ENCODE measurements at places on chromosomes 6 and 20.

- DNase-seq = no peak
- no peaks in the 10 kb centered on the region for H3K27me3 ChIP-seq
- H3K4me1 ChIP-seq = no peaks in the 10 kb centered on the region
- H3K36me3 ChIP-seq = no peaks in the 10 kb centered on the region
- H3K4me3 ChIP-seq = no peak overlapping the region
- no peak overlapping the region for H3K27ac ChIP-seq
These were observed 33.0 kb downstream of the PIGU start for GRCh38 chr20:34643928-34644327.

GRCh38 chr6:125679128-125679527 is 70.3 kb upstream of the HEY2 start:
- no peak for DNase-seq
- H3K4me1 ChIP-seq = peaks cover 10% of the 10 kb centered on the region
- peaks cover 33% of the 10 kb centered on the region for H3K27me3 ChIP-seq

DNA sequence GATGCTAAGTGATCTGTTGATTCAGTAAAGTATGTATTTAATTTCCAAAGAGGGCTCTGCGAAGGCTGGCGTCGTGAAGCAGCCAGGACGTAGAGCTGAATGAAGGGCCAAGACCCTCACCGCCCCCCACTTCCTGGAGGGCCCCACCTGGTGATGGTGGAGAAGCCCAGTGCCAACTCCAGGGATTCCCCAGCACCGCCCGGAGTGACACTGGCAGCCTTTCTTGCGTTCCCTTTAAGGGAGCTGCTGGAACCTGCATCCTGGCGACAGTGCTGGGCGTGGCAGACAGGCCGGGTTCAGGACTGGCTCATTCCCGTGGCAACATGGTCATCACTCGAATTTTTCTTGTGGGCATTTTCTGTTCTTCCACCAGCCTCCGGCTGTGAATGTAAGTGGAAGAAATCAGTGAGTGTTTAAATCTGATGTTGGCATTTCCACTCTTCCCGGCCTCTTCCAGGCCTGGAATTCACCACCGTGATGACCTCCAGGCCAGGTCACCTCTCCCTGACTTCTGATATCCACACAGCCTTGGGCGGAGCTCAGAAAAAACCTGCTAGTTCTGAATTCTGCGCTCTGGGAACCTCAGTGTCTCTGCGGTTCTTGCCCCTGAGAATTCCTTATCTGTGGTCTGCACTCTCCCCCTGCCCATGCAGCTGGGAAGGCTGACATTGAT is 57.4 kb upstream of the DACT2 start:
- no peak for DNase-seq
- no peaks in the 10 kb centered on the region for H3K27me3 ChIP-seq
- no peak overlapping the region for H3K27ac ChIP-seq
- H3K36me3 ChIP-seq = no peaks in the 10 kb centered on the region
- no peak overlapping the region for H3K4me3 ChIP-seq

DNA sequence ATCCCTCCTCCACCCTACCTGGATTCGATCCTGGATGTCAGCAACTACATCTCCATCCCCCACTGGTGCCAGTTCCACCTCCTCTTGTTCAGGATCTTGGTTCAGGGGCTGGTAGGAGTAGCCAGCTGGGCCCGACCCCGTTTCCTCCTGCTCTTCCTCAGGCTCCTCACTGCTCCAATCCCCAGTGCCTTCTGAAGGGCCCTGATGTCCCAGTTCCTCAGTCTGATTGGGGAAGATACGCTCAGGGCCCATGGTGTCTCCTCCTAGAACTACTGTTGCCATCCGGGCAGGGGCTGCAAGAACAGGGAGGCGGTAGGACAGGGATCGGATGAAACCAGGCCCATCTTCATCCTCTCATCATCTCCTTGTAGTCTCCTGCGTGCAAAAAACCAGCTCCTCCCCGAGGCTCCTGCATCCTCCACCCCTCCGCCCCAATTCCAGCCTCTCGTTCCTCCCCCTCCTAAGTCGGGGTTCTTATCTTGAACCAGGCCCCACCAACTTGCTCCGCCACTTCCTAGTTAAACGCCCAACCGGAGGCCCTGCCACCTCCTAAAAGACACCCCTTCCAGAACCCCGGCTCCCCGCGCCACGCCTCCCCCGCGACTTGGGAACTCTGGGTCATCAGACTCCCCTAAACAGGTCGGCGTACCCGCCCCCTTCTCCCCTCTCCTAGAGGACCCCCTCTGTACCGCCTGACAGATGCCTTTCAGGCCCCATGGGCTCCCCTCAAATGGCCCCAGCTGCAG is 476 bp downstream of the MEA1 start:
- H3K27me3 ChIP-seq = no peaks in the 10 kb centered on the region
- peaks cover 57% of the 10 kb centered on the region for H3K4me1 ChIP-seq
- H3K36me3 ChIP-seq = peaks cover 46% of the 10 kb centered on the region

DNA sequence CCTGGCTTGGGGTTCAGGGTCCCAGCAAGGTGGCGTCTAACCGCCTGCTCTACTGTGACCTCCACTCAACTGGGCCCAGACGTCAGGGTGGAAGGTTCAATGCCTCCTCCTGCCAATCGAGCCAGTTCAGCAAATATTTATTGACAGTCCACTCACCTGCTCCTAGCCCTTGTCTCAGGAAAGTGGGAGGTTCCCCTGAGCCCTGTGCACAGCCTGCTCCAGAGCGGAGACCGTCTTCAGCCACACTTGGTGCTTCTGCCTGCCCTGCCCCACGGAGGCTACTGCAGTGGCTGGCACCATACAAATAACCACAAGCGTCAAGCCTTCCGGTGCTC is 6.1 kb downstream of the CCDC167 start:
- peaks cover 1% of the 10 kb centered on the region for H3K36me3 ChIP-seq
- no peak overlapping the region for H3K27ac ChIP-seq
- DNase-seq = no peak
- H3K27me3 ChIP-seq = no peaks in the 10 kb centered on the region
- peaks cover 44% of the 10 kb centered on the region for H3K4me1 ChIP-seq
- H3K4me3 ChIP-seq = no peak overlapping the region

DNA sequence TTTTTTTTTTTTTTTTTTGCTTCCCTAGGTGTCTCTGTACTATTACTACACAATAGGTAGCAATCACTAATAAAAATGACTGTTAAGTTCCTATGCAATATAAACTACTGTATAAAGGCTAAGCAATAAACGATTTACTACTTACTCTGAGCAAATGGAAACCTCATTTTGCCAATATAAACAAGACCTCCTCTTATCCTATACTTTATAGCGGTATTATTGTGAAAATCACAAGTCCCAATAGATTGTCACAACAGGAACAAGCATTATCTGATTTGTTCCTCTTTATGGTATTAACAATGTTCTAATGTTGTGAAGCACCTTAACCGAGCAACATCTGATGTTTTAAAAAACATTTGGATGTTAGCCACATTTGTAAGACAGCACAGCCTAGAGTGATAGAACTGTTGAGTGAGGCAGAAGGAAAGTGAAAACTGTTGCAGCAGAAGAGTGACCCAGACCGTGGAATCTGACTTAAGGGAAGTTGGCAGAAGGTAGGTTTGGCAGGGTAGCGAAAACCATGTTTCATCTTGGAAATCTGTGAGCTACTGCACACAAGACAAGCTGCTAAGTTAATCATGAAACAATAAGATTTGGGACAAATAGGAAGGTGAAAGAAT is 94.2 kb downstream of the MYLK4 start:
- H3K4me1 ChIP-seq = no peaks in the 10 kb centered on the region
- H3K36me3 ChIP-seq = no peaks in the 10 kb centered on the region
- DNase-seq = no peak
- peaks cover 14% of the 10 kb centered on the region for H3K27me3 ChIP-seq

DNA sequence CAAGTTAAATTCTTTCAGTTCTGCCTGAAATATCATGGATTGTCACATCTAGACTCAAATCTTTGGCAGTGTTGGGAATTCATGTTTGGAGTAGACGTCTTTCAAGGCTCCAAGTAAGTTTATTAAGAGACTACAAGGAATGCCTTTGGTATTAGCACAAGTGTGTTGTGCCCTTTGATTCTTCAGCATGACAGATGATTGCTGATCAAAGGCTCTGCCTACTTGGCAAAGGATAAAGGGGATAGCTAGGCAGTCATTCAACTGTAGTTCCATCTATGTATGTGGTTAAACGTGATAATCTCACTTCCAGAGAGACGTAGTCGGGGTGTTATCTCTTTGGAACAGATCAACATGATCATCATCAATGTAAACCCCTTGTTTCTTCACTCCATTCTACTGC is 86.2 kb downstream of the SPTLC3 start:
- no peak overlapping the region for H3K27ac ChIP-seq
- H3K27me3 ChIP-seq = no peaks in the 10 kb centered on the region
- no peak overlapping the region for H3K4me3 ChIP-seq
- H3K36me3 ChIP-seq = no peaks in the 10 kb centered on the region

DNA sequence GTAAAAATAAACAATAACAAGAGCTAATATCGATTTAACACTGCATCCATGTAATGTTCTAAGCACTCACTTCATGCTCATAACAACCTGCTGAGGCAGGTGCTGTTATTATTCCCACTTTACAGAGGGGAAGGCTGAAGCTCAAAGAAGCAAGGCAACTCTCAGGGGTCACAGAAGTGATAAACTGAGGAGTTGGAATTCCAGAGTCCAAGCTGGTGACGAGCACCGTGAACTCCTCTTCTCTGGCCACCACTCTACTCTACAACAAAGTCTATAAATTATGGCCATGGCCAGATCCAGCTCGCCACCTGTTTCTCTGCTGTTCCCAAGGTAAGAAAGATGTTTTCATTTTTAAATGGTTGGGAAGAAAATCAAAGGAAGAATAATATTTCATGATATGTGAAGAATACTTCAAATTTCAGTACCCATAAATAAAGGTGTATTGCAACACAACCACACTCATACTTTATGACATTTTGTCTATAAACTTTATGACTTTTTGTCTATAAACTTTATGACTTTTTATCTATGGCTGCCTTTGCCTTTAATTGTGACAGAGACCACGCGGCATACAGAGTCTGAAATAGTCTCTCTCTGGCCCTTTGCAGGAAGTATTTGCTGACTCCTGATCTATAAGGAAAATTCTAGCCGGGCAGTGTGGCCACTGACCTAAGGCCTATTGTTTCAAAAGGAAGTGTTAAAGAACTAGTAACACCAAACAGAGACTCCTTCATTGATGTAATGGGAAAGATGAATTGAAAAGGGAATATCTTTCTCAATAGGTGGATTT is 113.2 kb upstream of the KCNG1 start:
- no peak overlapping the region for H3K4me3 ChIP-seq
- no peak for DNase-seq
- no peaks in the 10 kb centered on the region for H3K36me3 ChIP-seq
- peaks cover 14% of the 10 kb centered on the region for H3K27me3 ChIP-seq
- H3K27ac ChIP-seq = no peak overlapping the region

DNA sequence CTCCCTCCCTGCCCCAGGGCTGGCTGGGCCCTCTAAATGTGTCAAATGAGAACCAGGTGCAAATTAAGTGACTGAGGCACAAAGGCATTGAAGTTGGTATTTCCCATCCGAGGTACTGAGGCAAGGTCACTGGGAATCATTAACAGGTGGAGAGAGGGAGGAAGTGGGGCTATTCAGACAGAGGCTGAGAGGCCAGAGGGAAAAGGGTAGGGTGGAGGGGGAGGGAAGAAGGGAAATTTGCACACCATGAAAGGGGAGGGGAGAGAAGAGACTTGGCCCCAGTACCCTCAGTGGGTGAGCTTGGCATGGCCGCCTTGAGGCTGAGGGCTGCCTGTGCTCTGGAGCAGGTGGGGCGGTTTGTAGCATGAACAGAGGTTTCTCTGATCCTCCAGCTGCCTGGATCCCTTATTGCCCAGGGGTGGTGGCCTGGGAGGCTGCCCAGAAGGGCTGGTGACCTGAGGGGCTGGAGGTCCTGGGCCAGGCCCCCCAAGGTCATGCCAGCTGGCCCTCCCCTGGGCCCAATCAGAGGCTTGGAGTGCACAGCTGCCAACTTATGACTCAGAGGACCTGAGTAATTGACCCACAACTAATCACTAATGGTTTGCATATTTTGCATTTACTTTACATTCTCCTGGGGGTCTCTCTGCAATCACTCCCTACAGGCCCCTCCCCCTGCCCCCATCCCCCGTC is 40.3 kb upstream of the ZFAND3 start:
- no peak for DNase-seq
- H3K4me3 ChIP-seq = no peak overlapping the region
- peaks cover 16% of the 10 kb centered on the region for H3K4me1 ChIP-seq
- peaks cover 54% of the 10 kb centered on the region for H3K27me3 ChIP-seq
- H3K27ac ChIP-seq = no peak overlapping the region

- H3K27me3 ChIP-seq = no peaks in the 10 kb centered on the region
- H3K36me3 ChIP-seq = no peaks in the 10 kb centered on the region
- no peak for DNase-seq
- H3K4me3 ChIP-seq = no peak overlapping the region
These were observed 414.1 kb downstream of the CDH26 start for GRCh38 chr20:60372275-60372674.

DNA sequence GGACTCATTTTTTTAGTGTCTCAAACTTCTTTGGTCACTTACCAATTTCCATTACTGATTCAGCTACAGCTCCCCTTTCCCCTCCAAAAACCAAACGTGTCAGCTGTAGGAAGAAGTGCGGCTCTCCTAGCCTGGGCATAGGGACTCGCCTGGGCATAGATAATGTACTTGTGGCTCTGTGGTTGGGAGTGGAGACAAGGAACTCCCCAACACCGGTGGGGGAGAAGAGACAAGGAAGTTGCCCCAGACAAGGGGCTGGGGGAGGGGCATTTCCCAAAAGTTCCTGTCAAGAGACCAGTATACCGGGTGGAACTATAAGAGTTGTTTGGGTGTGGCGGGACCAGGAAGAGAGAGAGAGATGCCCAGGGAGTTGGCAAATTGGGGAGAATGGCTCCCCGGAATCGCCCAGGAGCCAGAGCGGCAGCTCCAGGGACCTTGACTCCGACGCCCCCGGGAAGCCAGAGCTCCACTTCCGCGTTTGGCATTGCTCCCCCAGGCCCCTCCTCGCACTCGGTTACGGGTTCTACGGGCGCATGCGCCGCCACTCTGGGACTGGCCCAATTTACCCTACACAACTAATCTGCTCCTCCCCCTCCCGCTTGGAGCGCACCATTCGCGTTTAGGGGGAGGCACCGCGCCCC is 871 bp upstream of the ZFAND3 start:
- H3K27ac ChIP-seq = peak overlapping the region; percentile 98
- peak; percentile 98 for DNase-seq
- peaks cover 4% of the 10 kb centered on the region for H3K36me3 ChIP-seq
- H3K27me3 ChIP-seq = peaks cover 3% of the 10 kb centered on the region
- H3K4me3 ChIP-seq = peak overlapping the region; percentile 99

DNA sequence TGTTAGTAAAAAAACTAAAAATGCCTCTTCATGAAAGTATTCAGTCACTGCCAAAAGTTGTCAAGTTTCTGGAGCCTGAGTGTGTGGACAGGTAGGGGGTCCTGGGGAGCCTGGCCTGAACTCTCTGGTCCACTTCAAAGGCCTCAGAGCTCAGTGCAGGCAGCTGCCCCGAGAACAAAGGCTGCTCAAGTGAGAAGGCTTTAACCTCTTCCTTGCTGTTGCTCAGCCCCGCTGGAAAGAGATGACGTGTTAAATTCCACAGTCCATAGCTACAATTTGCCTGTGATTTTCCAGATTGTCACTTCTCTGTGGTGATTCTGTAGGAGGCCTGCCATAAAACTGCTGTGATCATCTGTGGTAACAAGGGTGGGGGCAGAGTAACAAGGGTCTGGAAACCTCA is 96.9 kb downstream of the FAM120B start:
- H3K36me3 ChIP-seq = peaks cover 42% of the 10 kb centered on the region
- no peak overlapping the region for H3K4me3 ChIP-seq
- H3K4me1 ChIP-seq = no peaks in the 10 kb centered on the region
- H3K27ac ChIP-seq = no peak overlapping the region

Measured in activated naive CD4-positive, alpha-beta T cell treated with anti-CD3 and anti-CD28 coated beads, Interleukin-2, amount 10 ng/mL, durations not matched to agents 7 days and 5 days (primary cell).